Glutamatergic neuron (in vitro differentiated cells): ENCODE measurements at places on chromosomes 2 and 18. TPM values are rescaled to one million over a fixed set of nuclear protein-coding genes. Genes with fewer than 3 reads are reported as not detected.

TRIM43 gene
- total RNA-seq: 2.3 TPM

ITPRIPL1 gene
- 0.56 TPM for total RNA-seq

ZAP70 gene
- total RNA-seq: 1.3 TPM

GRCh38 chr2:20614201-20615067, 36.5 kb downstream of the HS1BP3 start:
- peak; percentile 14 for DNase-seq
- H3K36me3 ChIP-seq: no peaks in the 10 kb centered on the region
- H3K4me3 ChIP-seq: no peak overlapping the region
- peaks cover 11% of the 10 kb centered on the region for H3K4me1 ChIP-seq
- no peak overlapping the region for H3K27ac ChIP-seq

- H3K27me3 ChIP-seq: peaks cover 2% of the 10 kb centered on the region
- H3K27ac ChIP-seq: no peak overlapping the region
- no peaks in the 10 kb centered on the region for H3K4me1 ChIP-seq
- no peaks in the 10 kb centered on the region for H3K36me3 ChIP-seq
- DNase-seq: no peak
Observed at GRCh38 chr18:568731-569130, 11.4 kb upstream of the CETN1 start.

DNA sequence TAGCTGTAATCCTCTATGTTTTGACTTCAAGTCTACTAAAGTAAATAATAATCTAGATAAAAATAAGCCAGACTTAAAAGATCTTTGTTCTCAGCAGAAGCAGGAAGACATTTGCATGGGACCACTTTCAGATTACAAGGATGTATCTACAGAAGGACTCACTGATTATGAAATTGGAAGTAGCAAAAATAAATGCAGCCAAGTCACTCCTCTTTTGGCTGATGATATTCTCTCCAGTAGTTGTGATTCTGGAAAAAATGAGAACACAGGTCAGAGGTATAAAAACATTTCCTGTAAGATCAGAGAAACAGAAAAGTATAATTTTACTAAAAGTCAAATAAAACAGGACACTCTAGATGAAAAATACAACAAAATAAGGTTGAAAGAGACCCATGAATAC, 338.4 kb downstream of the ZNF804A start:
- peaks cover 2% of the 10 kb centered on the region for H3K27me3 ChIP-seq
- peaks cover 6% of the 10 kb centered on the region for H3K4me1 ChIP-seq
- no peak for DNase-seq
- no peak overlapping the region for H3K4me3 ChIP-seq

GRCh38 chr2:180882959-180883358, 97.4 kb upstream of the UBE2E3 start:
- DNase-seq: no peak
- H3K27ac ChIP-seq: no peak overlapping the region
- peaks cover 34% of the 10 kb centered on the region for H3K36me3 ChIP-seq
- no peak overlapping the region for H3K4me3 ChIP-seq
- H3K4me1 ChIP-seq: no peaks in the 10 kb centered on the region

DNA sequence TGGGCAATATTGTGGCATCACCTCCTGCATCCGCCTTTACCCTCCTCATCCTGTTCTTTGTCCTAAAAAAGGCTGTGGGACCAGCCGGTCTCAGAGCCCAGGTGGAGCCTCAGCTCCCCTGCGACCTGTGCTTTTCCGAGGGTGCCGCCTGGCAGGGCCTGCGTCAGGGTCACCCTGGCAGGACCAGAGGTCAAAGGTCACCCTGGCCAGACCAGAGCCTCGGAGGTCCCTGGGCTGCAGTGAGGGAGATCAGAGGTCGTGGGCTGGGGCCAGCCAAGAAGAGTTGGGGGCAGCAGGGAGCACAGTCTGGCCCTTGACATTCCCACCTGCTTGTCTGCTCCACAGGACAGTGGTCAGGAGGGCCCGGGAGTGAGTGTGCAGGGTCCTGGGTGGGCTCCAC, 31.5 kb downstream of the RBFA start:
- no peak for DNase-seq
- no peak overlapping the region for H3K27ac ChIP-seq
- peaks cover 9% of the 10 kb centered on the region for H3K36me3 ChIP-seq
- no peaks in the 10 kb centered on the region for H3K4me1 ChIP-seq
- no peak overlapping the region for H3K4me3 ChIP-seq
- peaks cover 1% of the 10 kb centered on the region for H3K27me3 ChIP-seq

DNA sequence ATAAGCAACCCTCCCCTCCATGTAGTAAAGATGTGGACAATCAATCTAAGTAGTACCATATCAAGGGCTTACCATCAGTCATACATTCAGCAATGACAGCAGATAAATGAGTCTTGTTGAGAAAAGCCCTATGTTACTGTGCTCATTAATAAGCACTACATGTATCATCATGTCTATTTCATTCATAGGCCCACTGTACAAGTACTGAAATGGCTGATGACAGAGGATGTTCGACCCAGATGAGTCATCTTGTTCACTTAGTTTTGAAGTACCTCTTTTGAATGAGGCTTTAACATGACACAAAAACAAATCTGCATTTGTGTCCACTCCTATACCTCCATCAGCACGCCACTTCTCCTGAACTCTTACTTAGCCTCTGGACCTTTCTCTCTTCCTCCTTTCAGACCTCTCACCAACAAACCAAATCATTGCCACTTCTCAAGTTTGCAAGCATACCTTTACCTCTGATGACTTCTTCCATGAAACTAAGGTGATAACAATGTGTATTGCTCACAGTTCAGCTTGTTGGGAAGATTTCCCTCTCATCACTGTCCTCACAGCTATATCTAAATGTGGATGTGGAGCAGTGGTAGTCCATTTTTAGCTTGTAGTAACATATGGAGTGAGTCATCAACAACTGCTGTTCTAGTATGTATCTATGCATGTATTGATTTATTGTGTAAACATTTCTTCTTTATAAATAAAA, 921.0 kb upstream of the SLC39A10 start:
- H3K27me3 ChIP-seq: no peaks in the 10 kb centered on the region
- no peak overlapping the region for H3K27ac ChIP-seq
